Activated B cell treated with CpG ODN at 0.5 μM for 24 hours (primary cell): ENCODE measurements at places on chromosomes 7 and 10.

DNA sequence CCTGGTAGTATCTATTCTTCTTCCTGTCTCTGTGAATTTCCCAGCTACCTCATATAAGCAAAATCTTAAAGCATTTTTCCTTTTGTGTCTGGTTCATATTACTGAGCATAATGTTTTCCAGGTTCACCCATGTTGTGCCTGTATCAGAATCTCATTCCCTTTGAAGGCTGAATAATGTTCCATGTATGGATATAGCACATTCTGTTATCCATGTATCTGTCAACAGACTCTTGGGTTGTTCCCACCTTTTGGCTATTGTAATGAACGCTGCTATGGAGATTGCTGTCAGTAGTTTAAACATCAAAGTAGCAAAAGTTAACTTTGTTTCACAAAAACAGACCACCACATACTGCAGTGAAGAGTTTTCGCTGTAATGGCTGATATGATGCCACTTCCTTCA lies 99.9 kb downstream of the NSUN6 start:
- H3K27ac ChIP-seq, result no peak overlapping the region
- H3K4me3 ChIP-seq, result no peak overlapping the region
- H3K27me3 ChIP-seq, result no peaks in the 10 kb centered on the region

DNA sequence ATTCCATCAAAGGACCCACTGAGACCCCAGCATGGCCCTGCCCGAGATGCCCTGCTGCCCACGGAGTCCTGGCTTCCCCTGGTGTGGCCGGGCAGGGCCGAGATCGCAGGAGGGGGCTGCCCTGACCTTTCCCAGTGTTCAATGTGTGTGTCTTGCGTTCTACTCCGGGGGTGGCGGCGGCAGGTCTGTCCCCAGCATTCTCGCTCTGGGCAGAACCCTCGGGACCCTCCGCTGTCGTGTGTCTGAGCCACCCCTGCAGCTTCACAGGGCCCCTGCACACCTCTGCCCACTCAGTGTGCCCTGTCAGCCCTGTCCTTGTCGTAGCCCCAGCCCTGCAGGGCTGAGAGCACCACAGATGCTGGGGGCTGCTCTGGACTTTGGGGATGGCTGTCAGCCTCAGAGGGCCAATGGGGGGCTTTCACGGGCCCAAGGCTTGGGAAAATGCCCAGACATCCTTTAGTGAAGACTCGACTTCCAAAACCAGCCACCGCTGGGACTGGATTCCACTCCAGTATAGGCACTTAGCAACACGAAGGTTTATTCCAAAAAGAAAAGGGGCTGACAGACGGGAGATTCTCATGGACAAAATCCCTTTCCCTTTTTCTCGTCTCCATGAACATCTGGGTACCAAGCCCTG lies 30.0 kb upstream of the KNDC1 start:
- H3K27me3 ChIP-seq, result peaks cover 6% of the 10 kb centered on the region
- H3K36me3 ChIP-seq, result no peaks in the 10 kb centered on the region
- no peak overlapping the region for H3K4me3 ChIP-seq
- H3K27ac ChIP-seq, result no peak overlapping the region

DNA sequence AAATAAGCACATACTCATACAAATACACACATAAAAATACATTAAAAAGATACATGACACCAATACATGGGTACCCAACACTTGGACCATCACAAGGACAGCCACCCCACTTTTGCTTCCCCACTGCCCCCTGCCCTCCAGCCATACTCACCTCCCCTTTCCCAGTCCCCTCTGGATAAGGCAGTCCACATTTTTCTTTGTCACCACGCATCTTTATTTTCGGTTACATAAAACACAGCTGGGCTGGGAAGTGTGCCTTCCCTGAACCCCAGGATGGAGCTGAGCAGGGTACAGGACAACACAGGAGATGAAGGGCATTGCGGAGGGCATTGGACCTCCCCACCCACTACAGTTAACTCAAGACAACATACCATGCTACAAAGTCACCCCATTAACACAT lies 1.1 kb upstream of the HOXA3 start:
- peaks cover 76% of the 10 kb centered on the region for H3K27me3 ChIP-seq
- no peak overlapping the region for H3K27ac ChIP-seq
- H3K36me3 ChIP-seq, result no peaks in the 10 kb centered on the region
- no peak overlapping the region for H3K4me3 ChIP-seq
- H3K4me1 ChIP-seq, result peaks cover 47% of the 10 kb centered on the region

DNA sequence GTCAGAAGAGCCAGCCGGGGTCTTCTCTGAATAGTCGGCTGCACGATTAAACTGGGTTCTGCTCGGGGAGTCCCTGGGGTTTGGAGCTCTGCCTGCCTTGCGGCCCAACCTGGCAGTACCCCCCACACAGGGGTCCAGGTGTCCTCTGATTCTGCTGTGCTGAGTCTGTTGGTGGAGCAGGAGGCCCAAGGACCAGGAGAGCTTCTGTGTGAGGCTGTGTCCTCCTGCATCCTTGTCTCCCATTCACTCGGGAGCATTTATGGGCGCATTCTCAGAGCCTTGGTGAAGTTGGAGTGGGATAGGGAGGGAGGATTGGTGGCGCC lies 14.2 kb downstream of the INPP5A start:
- H3K27me3 ChIP-seq, result no peaks in the 10 kb centered on the region
- H3K36me3 ChIP-seq, result no peaks in the 10 kb centered on the region

GRCh38 chr10:88598055-88598454 lies 11.5 kb downstream of the LIPJ start:
- DNase-seq, result no peak
- no peaks in the 10 kb centered on the region for H3K36me3 ChIP-seq
- H3K4me1 ChIP-seq, result peaks cover 9% of the 10 kb centered on the region
- H3K27ac ChIP-seq, result peak overlapping the region; percentile 39
- H3K4me3 ChIP-seq, result no peak overlapping the region
